Smooth muscle cell of bladder (primary cell): ENCODE measurements at places on chromosomes 4 and X. TPM values are rescaled to one million over a fixed set of nuclear protein-coding genes. Genes with fewer than 3 reads are reported as not detected.

Gene KCNE5
- 0.43 and 0.74 TPM in 2 replicates for total RNA-seq

Gene PAK3
- total RNA-seq, result 1.6 TPM in 2 replicates

Gene TEX13D
- total RNA-seq, result not detected in 2 replicates

Gene ODAM
- total RNA-seq, result not detected in 2 replicates

Gene SLC9B1
- total RNA-seq, result 0.83 and 1.6 TPM in 2 replicates

Gene FGG
- total RNA-seq, result 0.09 and 0.14 TPM in 2 replicates

Gene DNAAF6
- total RNA-seq, result not detected in 2 replicates

Gene MAGEA10
- total RNA-seq, result not detected in 2 replicates

Gene GAB1
- 5.8 and 6.1 TPM in 2 replicates for total RNA-seq

Gene RAB39B
- 0.83 and 0.85 TPM in 2 replicates for total RNA-seq

Gene TLR1
- 0.85 and 0.92 TPM in 2 replicates for total RNA-seq

Gene CORIN
- 0.09 TPM in 1 of 2 replicates, not detected in the other for total RNA-seq

Gene LDB2
- 36.5 and 44.7 TPM in 2 replicates for total RNA-seq

Gene NPY1R
- under 0.01 and 0.14 TPM in 2 replicates for total RNA-seq

Gene FGD1
- total RNA-seq, result 2.0 and 3.0 TPM in 2 replicates

Gene GPR119
- total RNA-seq, result not detected in 2 replicates

Gene AKAP14
- not detected in 2 replicates for total RNA-seq

Gene RBM47
- 2.1 and 2.5 TPM in 2 replicates for total RNA-seq

Gene MAGEB18
- total RNA-seq, result not detected in 2 replicates

Gene SPANXB1
- total RNA-seq, result not detected in 2 replicates

Gene MXD4
- 43.6 and 44.1 TPM in 2 replicates for total RNA-seq

Gene SAGE1
- under 0.01 TPM in 1 of 2 replicates, not detected in the other for total RNA-seq

Gene GRID2
- not detected in 2 replicates for total RNA-seq

Gene SLC10A4
- total RNA-seq, result 0.09 TPM in 1 of 2 replicates, not detected in the other

Gene TBX22
- not detected in 2 replicates for total RNA-seq

Gene CT83
- total RNA-seq, result not detected in 2 replicates

Gene PLXNA3
- total RNA-seq, result 6.7 and 17.0 TPM in 2 replicates

Gene MAGEB1
- not detected in 2 replicates for total RNA-seq

Gene RAB28
- 12.3 and 12.8 TPM in 2 replicates for total RNA-seq

Gene CYBB
- under 0.01 TPM in 1 of 2 replicates, not detected in the other for total RNA-seq

Gene PRDM8
- total RNA-seq, result 2.8 and 2.9 TPM in 2 replicates

Gene AR
- 3.5 and 3.8 TPM in 2 replicates for total RNA-seq

Gene FMR1NB
- total RNA-seq, result 0.14 TPM in 1 of 2 replicates, not detected in the other

Gene CLDN24
- total RNA-seq, result not detected in 2 replicates

Gene TIMP1
- 1,537 and 1,802 TPM in 2 replicates for total RNA-seq

Gene SLC38A5
- 23.3 and 40.4 TPM in 2 replicates for total RNA-seq

Gene CNGA1
- total RNA-seq, result not detected in 2 replicates

Gene TAF7L
- 0.37 and 0.43 TPM in 2 replicates for total RNA-seq

Gene SPIN2A
- total RNA-seq, result 0.57 and 1.0 TPM in 2 replicates

Gene GSX2
- total RNA-seq, result not detected in 2 replicates

Gene MAGEB4
- not detected in 2 replicates for total RNA-seq

Gene HHIP
- total RNA-seq, result under 0.01 and 0.43 TPM in 2 replicates

Gene ADGRG4
- not detected in 2 replicates for total RNA-seq

Gene XAGE1A
- not detected in 2 replicates for total RNA-seq

Gene AFF2
- total RNA-seq, result under 0.01 TPM in 1 of 2 replicates, not detected in the other

Gene CSN1S1
- not detected in 2 replicates for total RNA-seq

Gene ART3
- 0.09 and 0.28 TPM in 2 replicates for total RNA-seq

Gene SORBS2
- total RNA-seq, result 2.4 and 2.5 TPM in 2 replicates

Gene SCML2
- total RNA-seq, result 0.65 and 0.71 TPM in 2 replicates

Gene DCAF8L1
- total RNA-seq, result not detected in 2 replicates

Gene USP46
- total RNA-seq, result 19.8 and 34.0 TPM in 2 replicates

Gene ENPEP
- under 0.01 and 0.28 TPM in 2 replicates for total RNA-seq

Gene F8A2
- not detected in 2 replicates for total RNA-seq

Gene RENBP
- 2.0 and 2.6 TPM in 2 replicates for total RNA-seq

Gene SLIT2
- 26.4 and 26.9 TPM in 2 replicates for total RNA-seq

Gene GPR82
- not detected in 2 replicates for total RNA-seq

Gene RASSF6
- total RNA-seq, result under 0.01 TPM in 2 replicates

Gene LIMCH1
- total RNA-seq, result 16.5 and 42.9 TPM in 2 replicates

Gene ELF4
- total RNA-seq, result 8.0 and 9.1 TPM in 2 replicates
